NCI-H2081 treated with DMSO at 0.1 percent for 48 hours (cell line): ENCODE measurements at places on chromosomes 5 and 9.

DNA sequence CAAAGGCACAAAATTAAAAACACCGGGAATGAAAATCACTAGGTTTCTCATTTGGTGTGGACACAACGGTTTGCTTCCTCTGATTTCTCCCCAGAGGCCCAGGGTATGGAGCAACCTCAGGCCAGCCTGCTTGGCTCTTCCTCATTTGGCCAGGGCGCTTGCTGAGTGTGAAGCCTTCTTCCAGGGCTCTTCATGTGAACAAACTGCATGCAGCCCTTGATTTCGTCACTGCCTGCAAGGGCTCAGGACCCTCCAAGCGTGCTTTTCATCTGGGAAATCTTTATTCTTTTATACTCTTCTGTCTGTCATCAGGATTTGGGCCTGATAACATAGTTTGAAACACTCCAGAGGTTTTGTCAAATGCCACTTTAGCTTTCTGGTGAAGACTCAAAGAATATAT is 122.6 kb upstream of the KLF4 start:
- no peak for DNase-seq

- DNase-seq: no peak
These were observed 7.2 kb upstream of the RPL26L1 start for GRCh38 chr5:172952034-172952511.

- DNase-seq: no peak
These were observed 67.6 kb downstream of the TLE4 start for GRCh38 chr9:79639354-79639753.

DNA sequence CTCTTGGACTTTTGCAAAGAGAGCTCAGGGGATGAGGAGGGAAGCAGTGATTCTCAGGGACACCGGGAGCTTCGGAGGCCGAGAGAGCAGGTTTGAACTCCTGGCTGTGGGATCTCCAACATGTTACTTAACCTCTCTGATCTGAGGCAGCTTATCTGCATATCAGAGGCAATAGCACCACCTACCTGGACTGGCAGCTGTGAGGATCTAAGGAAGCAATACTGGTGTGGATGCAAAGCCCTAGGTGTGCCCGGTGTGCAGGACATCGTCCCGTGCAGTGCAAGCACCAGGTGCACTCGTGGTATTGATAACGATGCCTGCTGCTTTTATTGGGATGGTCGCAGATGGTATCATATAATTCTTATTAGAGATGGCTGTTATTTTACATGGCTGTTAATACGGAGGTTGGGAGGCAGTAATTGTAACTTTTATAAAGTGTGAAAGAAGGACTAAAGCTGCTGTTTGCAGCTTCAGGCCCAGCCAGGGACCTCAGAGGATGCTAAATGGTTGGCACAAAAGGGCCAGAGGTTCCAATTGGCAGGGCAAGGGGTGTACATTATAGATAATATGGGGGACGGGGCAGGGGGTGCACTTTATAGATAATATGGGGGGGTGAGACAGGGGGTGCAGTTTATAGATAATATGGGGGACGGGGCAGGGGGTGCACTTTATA is 14.9 kb downstream of the COL5A1 start:
- no peak for DNase-seq

- no peak for DNase-seq
These were observed 157.6 kb downstream of the SLC12A2 start for GRCh38 chr5:128241051-128241695.

DNA sequence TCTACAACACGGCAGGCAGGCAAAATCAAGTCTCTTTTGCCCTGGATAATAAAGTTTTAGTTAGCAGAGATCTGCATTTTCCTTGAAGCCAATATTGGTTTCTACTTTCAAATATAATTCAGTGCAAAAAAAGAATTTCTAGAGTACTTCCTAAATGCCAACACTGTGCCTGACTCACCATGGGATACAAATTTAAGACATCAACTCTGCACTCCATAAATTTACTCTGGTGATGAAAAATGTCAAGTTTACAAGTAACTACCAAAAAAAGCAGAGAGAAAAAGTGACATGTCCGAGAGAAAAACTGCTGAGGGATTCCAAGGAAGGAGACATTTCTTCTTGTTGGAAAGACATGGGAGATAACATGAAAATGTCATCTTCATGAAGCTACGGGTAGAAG is 119.7 kb downstream of the RAPGEF6 start:
- no peak for DNase-seq

DNA sequence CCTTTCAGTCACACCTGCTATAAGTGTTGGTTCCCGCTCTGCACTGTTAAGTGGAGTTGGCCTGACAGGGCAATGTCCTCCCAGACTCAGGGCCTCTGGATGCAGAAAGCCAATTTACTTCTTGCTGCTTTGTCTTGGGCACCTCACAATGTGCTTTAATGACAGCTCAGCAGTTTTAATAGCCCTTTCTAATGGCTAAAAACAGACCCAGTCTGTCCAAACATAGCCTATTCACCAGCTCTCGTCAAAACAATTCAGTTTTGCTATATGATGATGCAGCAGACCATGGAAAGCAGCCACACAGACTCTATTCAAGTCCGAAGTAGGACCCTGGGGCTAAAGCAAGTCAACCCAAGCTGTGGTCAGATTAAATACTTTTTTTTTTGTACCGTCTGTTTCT is 529.1 kb upstream of the SEMA6A start:
- no peak for DNase-seq

- no peak for DNase-seq
These were observed 495.9 kb downstream of the CSNK1G3 start for GRCh38 chr5:124007675-124008398.

GRCh38 chr9:33102551-33103210 is 26.2 kb upstream of the SMU1 start:
- DNase-seq: no peak

DNA sequence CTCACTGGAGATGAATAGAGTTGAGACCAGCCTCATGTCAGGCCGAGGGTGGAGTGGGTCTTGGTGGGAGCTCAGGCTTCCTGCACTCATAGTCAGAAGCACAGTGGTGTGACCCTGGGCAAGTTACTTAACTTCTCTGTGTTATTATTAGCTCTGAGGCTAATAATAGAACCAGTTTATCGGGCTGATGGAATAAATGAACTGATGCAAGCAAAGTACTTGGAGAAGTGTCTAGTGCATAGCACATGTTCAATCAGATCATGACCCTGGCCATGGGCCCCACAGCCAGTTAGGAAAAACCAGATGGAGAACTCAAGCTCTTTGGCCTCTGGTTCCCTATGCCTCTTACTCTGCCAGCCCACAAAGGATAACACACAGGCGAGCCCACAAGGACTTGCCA is 45.3 kb upstream of the OSMR start:
- DNase-seq: no peak

- DNase-seq: no peak
These were observed 19.8 kb downstream of the TRIP13 start for GRCh38 chr5:912280-913091.

DNA sequence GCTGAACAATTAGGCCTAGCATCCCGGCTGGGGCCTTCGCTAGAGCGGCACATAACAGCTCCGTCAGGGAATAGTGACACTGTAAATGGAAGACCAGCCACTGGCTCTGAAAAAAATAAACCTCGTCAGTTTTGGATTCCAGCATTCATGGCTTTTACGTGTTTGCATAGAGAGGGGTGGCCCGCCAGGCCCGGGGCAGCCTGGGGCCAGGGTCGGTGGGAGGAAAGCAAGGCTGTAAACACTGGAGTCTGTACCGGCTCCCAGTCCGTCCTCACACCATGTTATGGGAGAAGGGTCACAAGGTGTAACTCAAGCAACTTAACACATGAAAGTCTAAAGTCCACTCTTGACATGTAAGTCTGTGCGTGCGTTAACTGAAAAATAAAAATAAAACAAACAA is 11.2 kb downstream of the CCNI2 start:
- DNase-seq: no peak

- DNase-seq: no peak
These were observed 40.4 kb downstream of the ACTBL2 start for GRCh38 chr5:57442080-57442839.

DNA sequence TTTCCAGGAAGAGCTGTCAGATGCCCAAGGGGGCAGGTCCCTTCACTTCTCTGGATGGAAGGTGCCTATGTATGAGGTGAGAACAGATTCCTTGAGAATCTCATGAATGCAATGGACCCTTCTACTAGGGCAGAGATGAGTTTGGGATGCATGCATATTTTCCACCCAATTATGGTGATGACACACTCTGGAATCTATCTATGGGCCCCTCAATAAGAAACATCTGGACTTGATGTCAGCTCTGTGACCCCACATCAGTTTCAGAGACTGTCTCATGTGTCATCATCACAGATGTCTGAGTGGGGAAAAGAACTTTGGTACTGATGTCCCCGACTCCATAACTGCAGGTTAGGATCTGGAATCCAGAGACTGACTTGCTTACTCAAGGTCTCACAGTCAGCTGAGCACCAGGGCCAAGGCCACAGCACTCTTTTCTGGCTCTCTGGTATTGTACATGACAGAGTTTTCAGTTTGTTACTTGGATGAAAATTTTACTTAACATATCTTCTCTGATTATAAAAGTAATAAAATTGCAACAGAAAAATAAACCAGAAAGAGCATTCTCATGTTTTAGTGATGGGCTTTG is 177.0 kb downstream of the DCP2 start:
- DNase-seq: no peak

DNA sequence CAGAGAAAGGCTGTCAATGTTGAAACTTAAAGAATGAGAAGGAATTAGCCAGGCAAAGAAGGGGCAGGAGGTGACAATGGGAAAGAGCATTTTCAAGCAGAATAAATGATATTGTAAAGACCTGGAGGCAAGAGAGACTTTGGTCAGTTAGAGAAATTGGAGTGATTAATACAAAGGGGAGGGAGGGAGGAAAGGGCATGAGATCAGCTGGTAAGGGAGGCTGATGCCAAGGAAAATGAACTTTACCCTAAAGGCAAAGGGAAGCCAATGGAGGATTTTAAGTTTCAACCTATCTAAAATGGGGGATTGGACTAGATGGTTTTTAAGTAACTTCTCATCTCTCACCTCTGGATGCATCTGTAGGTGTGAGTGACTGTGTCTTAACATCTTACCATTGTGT is 23.3 kb downstream of the C5 start:
- no peak for DNase-seq

DNA sequence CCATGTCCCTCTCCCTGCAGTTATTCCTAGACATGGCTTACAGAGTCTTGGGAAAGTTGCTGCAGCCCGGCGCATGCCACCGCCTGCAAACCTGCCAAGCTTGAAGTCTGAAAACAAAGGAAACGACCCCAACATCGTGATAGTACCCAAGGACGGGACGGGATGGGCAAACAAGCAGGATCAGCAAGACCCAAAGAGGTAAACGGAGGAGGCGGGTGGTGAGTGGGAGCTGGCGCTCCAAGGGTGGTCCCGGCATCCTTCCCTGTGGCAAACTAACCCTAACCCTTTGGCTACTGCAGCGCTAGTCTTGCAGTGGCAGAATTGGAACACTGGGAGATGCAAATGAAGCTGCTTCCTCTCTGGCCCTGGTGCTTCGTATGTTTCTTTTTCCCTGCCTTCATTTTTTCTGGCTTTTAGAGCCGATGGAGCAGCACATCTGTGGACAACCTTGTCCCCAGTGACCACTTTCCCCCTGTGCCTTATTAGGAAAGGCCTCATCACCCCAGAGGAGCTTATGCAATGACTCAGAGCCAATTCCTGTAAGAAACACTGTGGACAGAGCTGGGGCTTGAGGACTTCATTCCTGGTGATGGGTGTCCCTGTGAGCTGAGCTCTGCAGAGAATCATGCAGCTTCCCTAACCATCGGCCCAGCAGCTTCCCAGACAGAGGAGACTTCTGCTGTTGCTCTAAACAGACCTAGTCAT is 38.9 kb downstream of the PRRC2B start:
- no peak for DNase-seq

- no peak for DNase-seq
These were observed 1.5 kb upstream of the CLIC3 start for GRCh38 chr9:136997830-136998234.

DNA sequence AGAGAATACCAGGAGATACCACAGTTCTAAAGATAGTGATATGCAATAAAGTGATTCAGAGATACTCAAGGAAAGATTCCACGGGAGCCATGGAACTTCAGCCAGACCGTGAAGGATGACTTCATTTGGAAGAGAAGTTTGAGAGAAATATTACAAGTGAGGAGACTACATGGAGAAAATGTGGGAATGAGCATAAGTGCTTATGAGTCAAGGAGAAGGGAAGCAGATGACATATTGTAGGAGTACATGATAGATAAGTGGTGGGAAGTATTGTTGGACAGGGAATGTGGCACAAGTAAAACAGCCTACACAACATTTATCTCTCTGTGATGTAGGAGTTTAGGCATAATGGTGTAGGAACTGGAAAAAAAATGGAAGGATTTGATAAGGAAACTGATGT is 122.1 kb upstream of the FBXL17 start:
- DNase-seq: no peak

DNA sequence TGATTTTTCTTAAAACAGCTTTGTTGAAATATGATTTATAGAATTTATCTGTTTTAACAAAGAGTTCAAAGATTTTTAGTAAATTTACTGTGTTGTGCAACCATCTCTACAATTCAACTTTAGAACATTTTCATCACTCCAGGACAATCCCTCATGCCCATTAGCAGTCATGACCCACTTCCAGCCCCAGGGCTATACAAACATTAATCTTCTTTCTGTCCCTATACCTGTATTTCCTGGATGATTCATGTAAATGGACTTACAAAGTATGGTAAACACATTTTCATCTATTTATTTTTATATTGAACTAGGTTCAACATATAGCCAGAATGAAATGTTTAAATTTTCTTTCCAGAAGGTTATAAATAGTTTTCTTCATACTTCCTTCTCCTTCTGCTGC is 127.8 kb upstream of the CCDC180 start:
- no peak for DNase-seq

GRCh38 chr5:118029807-118030206 is 958.5 kb downstream of the DTWD2 start:
- DNase-seq: no peak

DNA sequence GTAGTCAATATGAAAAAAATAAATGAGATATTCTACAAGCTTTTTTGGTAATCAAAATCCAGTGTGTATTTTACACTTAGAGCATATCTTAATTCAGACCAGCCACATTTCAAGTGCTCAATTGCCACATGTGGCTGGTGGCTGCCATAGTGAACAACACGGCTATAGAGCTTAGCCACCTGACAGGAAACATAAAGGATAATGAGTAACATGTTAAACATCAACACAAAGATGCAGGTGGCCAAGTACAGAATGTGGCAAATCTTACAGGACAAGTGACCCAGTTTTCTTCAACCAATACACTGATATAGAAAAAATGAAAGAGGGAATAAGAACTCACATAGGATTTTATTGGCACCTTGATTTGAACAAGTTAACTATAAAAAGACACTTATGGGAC is 61.4 kb downstream of the KIF24 start:
- DNase-seq: peak; percentile 29
